ENCODE measurements at places on chromosomes 4 and X.
A peak's percentile ranks its signal among the peaks of the same experiment; 100 is the strongest.

GRCh38 chrX:64975989-64976672 is at the start of gene ZC4H2:
TSS of gene ZC4H2 (minus strand) at chrX:64976450. CDS start at chrX:64976377, 73 bp downstream.
- DNase-seq, result peak; percentile 38

DNA sequence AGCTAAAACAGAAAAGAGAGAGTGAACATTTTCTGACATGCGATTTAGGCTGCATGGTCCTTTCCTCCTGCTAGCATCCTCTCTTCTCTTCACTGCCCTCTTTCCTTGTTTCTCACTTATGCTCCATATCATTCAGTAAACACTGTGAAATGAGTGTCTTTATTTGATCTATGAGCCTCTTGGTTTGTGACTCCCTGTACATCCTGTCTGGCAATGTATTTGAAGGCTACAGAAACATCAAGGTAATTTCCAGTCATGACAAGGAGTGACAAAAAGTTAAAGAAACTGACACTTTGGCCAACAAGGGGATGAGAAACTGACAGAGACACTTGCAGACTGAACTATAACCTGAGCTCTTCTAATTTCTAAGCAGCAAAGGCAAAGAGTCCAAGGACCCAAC is 8.7 kb downstream of the FTHL17 start:
- no peak for DNase-seq

DNA sequence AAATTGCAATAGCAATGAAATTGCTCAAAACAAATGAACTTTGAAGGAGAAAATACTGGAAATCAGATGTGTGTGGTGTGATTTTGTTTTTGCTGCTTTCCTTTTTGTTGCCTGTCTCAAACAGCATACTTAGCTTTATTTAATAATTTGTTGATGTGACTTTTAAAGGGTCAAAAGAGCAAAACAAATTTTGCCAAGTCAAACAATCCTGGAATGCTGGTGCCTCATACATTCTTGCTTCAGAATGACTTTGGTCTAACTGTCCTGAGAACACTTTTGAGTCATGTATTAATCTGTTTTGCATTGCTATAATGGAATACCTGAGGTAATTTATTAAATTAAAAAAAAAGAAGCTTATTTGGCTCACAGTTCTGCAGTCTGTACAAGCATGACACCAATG is 3.4 kb downstream of the PF4V1 start:
- DNase-seq, result no peak

GRCh38 chrX:65667503-65668376 is at the start of gene MSN:
TSS of gene MSN (plus strand) at chrX:65667654. CDS start at chrX:65667842, 188 bp downstream.
- DNase-seq, result peak; percentile 41

GRCh38 chr4:31169846-31170245 is 449.7 kb downstream of the PCDH7 start:
- DNase-seq, result no peak

DNA sequence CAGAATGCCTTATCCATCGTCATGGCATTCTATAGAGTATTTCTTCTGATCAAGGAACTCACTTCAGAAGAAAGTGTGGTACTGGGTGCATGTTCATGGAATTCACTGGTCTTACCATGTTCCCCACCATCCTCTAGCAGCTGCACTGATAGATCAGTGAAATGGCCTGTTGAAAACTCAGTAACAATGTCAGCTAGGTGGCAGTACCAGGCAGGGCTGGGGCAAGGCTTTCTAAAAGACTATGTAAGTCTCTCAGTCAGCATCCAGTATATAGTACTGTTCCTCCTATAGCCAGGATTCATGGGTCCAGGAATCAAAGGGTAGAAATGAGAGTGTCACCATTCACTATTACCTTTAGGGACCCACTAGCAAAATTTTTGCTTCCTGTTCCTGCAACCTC is 15.8 kb upstream of the LDB2 start:
- no peak for DNase-seq

GRCh38 chrX:20181598-20182329 is 40.1 kb upstream of the EIF1AX start:
- no peak for DNase-seq

- DNase-seq, result no peak
Measured at GRCh38 chrX:57587062-57587461, 4.7 kb upstream of the ZXDB start.

GRCh38 chrX:52031371-52031770 is 37.6 kb downstream of the MAGED4B start:
- no peak for DNase-seq

GRCh38 chr4:165489786-165490185 is 111.0 kb downstream of the CPE start:
- DNase-seq, result no peak

- no peak for DNase-seq
Measured at GRCh38 chr4:41136456-41136855, 77.9 kb downstream of the APBB2 start.

DNA sequence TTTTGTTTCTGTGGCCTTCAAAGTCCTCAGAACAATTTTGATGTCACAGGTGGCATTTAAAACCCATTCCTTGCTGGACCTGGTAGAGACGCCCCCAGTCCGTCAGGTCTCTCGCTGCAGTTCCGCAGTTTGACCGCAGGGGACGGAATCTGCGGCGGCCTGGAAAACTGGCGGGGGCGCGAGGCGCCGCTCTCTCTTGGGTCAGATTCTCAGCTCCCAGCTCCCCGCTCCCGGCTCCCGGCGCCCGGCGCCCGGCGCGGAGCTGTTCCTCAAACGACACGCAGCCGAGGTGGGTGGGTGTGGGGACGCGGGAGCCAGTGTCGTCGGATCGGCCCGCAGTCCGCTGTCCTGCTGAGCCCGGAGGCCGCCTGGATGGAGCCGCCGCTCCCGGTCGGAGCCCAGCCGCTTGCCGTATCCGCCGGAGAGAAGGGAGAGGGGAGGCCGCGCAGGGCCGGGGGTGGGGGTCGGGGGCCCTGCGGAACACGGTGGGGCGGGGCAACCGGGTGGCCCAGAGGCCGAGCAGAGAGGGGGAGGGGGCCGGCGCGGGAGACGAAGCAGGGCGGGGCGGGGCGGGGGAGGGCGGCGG is at the start of gene OCRL:
Gene OCRL (plus strand): TSS at position 192 of the 586 bp plus-strand sequence. CDS start 181 bp downstream, at position 373.
- DNase-seq, result peak; percentile 50

- no peak for DNase-seq
Measured at GRCh38 chrX:119757646-119757978, 776 bp upstream of the SOWAHD start.

DNA sequence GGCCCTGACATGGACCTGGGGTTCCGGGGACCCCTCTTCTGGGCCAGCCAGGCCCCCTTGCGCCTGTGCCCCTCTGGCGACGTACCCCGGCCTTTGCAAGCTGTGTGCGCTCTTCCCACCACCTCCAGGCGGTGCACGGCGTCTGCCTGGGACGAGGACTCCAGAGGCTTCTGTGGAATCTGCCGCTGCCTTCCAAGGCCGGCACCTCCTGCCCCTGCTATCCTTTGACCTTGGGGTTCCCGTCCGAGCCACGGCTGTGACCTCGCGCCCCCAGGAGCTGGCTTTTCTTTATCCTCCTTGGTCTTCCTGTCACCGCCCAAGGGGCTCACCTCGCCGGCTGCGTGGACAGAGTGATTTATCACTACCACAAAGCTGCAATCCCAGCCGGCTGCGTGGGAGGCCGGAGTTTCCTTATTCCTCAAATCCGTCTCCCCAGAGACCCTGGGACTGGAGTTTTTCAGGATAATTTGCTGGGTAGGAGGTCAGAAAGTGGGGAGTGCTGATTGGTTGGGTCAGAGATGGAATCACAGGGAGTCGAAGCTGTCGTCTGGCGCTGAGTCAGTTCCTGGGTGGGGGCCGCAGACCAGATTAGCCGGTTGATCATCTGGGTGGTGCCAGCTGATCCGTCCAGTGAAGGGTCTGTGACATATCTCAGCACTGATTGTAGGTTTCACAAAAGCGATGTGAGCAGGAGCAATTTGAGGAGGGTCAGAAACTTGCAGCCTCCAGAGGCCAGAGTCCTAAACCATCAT is 19.8 kb upstream of the PLCXD1 start:
- DNase-seq, result no peak

DNA sequence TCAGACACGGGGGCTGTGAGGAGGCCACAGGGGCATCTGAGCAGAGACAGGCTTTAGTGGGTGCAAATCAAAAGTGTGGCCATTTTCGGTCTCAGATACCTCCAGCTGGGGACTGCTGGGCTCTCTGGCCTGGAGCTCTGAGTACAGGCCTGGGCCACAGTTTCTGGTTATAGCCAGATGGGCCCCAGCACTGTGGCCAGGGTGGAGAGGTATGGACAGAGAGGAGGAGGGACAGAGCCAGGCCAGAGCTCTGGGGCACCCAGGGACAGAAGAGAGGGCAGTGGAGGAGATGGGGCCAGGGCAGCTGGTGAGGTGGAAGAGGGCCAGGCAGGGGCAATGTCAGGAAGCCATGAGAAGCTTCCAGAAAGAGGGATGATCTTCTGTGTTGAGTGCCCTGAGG is 20.1 kb downstream of the CCNQ start:
- DNase-seq, result no peak

DNA sequence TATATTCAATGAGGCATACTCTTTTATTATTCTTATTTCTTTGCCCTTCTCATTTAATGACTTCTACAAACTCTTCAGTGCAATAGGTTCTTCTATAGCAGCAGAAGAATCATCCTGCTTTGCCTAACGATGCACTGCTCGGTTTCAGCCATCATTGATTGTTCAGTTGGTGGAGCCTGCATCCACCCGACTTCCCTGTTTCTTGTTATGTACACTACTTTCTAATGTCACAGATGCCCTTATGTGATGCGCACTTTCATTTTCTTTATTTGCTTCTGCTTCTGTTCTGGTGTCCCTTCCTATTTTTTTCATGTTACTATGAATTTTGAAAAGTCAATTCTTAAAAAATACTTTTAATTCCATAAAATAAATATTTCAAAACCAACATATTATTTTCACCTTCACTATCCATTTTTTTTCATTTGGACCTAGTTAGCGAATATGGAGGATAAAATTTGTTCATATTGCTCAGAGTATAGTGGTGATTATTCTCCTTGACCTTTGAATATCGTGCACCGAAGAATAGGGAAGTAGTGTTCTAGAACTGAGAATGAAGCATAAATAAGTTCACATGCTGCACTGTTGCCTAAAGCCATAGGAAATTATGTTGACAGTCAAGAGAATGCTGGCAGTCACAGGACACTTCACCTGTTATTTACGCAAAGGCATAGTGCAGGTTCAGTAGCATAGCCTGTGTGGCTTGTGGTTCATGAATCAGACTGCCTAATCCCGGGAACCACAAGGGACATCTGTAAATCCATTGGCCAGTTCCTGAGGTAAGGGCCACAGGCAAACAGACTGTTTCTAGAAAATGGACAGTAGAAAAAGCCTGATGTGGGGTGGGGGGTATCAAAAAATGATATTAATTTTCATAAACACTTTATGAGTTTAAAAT is 21.3 kb upstream of the SFRP2 start:
- DNase-seq, result no peak

- DNase-seq, result no peak
Measured at GRCh38 chr4:140568507-140569306, at the start of gene UCP1. TSS of gene UCP1 (minus strand) at chr4:140568961. CDS start at chr4:140568729, 232 bp downstream.

DNA sequence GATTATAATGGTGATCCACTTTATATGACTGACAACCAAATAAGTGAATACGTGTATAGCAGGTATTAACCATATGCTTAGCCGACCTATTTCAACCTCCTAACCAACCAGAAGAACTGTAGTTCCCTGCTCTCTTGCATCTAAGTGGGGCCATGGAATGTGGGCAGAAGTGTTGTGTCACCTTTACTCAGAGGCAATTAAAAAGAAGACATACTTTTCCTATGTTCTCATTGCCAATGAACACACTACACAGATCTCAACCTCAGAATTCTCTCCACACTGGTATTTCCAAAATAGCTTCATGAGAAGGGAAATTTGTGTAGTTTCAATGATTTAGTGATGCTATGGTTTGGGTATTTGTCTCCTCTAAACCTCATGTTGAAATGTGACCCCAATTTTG is 3.2 kb upstream of the NFKB1 start:
- no peak for DNase-seq

GRCh38 chr4:7017446-7018048 is 25.6 kb upstream of the TADA2B start:
- no peak for DNase-seq

DNA sequence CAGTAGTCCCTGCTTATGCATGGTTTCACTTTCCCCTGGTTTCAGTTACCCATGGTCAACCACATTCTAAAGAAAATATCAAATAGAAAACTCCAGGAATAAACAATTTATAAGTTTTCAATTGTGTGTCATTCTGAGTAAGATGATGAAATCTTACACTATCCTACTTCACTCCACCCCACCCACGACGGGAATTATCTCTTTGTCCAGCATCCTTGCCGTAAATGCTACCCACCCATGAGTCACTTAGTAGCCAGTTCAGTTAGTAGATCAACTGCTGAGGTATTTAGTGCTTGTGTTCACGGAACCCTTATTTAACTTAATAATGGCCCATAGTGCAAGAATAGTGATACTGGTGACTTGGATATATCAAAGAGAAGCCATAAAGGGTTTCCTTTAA is 91.4 kb downstream of the KLHL13 start:
- no peak for DNase-seq

DNA sequence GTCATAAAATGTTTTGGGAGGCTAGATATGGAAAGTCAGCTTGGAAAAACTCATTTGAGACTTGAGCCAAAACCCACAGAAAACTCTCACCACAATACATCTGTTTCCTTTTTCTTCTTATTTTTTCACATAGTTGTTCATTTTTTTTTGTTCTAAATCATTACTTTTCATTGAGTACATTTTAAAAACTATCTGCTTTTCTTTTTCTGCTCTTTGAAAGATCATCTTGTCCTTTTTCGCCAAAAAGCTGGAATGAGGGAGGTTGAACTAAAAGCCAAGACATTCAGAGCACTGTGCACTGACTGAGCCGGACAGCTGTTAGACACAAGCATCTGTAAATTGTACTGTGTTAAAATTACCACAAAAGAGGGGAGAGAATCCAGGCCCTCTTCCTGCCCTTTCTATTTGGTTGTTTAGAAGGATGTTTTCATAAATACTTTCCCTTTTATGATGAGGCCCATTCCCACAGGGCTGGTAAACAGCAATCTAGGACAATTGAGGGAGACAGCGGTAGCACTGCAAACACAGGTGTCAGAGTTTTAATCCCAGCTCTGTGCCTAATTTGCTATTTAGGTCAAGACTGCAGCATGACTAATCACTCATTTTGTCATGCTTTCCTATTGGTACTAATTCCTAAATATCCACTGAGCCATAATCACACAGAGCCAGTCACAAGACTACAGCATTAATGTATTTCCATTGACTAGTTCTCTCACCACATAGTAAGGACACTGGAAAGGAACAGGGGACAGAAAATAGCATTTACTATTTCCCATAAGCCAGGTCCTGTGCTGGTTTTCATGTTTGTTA is 7.3 kb upstream of the RNF150 start:
- no peak for DNase-seq

GRCh38 chrX:30910124-30910860 is 21.2 kb upstream of the TAB3 start:
- no peak for DNase-seq

- no peak for DNase-seq
Measured at GRCh38 chr4:101933855-101934254, 143.3 kb downstream of the BANK1 start.

DNA sequence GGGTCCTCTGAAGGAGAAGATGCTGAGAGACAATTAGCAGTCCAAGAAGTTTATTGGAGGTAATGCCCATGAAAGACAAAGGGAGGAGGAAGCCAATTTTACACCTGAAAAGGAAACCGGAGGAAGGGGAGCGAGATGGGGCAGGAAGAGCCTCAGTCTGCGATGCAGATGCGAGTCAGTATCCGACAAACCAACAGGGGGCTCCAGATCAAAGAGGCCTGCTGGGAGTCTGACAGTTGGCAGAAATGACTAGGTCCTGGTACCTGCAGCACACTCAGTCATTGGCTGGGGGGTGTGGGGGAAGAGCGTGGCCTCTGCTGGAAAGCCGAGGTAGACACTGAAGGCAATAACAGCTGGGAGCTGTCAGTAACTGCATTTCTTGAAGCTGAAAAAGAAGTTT is 231.1 kb upstream of the CENPE start:
- peak; percentile 13 for DNase-seq
